Posterior vena cava (tissue), 2 donors: ENCODE measurements at places on chromosomes 2 and 18.

DNA sequence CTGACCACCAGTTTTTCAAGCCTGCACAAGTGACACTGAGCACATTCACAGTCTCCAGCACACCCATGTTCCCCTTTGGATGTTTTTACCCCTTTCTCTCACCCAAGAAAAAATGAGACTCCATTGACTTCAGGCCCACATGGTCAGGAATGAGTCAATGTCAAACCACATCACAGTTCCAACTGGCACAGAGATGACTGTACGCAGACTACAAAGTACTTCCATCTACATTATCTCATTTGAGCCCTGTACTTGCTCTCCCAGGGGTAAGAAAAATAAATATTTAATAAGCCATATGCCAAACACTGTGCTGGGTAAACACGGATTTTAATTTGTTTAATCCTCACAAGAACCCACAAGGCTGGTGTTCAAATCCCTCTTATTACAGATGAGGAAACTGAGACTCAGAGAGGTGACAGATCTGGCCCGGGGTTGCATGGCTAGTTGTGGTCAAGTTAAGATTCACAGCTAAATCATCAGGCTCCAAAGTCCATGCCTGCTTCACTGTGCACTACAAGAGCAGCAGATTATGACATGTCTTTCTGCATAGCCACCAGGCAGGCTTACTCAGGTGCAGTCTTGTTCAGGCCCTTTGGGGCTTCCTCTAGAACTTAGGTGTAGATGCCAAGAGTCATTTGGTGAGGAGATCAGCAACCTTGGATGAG is 106.1 kb downstream of the TXNL1 start:
- DNase-seq: no peak

- peak; percentile 70 for DNase-seq
These were observed 178.1 kb downstream of the FAM210A start for GRCh38 chr18:13548106-13548819.

DNA sequence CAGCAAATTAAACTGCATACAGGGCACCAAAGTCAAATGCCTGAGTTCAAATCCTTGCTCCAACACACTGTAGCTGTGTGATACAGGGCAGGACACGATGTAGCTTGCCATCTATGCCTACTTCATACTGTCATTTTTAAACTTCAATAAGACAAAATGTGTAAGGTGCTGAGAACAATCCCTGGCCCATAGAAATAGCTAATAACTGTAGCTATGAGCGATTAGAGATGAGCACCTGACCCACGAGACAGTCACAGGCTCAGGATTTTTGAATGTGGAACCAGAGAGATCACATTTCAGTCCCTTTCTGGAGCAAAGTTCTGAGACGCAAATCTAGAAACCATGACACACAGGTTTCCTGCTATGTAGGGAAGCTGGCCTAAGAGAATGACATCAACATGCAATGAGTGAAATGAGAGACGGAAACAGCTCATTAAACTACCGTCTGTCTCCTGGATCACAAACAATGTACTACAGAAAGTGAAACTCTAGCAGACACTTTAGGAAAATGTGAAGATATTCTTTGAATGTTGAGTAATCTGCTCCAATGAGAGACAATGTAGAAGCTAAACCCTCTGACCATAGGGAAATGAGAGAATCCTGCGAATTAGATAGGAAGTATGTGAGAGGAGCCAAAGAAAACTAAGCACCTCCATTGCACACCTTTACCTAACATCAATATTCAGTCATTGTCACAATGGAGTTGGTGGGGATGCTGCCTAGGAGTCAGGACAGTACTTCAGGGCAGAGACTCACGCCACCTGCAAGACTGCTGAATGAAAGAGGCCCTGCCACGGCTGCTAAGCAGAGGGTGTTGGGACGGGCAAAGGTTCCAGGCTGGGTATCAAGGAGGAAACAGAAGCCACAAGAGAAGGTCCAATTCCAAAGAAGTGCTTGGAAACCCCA is 25.5 kb downstream of the B4GALT6 start:
- DNase-seq: no peak

GRCh38 chr2:16079637-16080036 is 139.3 kb downstream of the MYCN start:
- no peak for DNase-seq

GRCh38 chr18:70377317-70377799 is 88.5 kb downstream of the SOCS6 start:
- no peak for DNase-seq

DNA sequence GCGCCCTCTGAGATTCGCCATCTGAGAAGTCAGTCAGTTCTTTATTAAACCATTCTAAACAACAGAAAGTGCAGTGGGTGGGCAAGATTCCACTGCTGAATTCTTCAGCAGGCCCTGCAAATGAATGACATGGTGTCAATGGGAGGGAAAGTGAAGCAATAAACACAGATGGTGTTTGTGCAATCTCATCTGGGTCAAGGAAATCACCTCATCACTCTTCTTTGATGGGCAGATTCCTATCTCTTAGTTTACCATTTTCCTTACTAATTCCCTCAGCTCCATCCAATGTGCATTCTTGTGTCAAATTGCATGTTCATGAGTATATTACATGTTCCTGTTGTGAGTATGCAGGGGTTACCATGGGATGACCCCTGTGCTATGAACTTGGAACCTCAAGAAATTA is 100.7 kb upstream of the CYP1B1 start:
- DNase-seq: no peak

GRCh38 chr18:56804395-56804794 is 153.2 kb downstream of the WDR7 start:
- DNase-seq: no peak

DNA sequence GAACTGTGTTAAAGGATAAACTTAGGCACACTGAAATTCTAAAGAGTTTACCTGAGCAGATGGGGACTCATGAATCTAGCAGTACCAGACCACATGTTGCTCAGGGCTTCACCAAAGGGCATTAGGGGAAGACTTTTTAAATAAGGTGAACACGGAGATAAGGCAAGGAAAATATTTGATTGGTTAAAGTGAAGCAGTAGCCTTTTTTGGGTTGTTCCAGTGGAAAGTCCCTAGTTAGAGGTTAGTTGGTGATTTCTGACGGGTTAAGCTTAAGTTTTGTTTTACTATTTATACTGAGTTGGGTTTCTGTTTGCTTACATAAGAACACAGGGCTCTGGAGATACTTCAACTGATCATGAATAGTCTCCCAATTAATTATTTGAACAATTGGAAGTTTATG is 722.5 kb downstream of the SOCS6 start:
- DNase-seq: no peak

DNA sequence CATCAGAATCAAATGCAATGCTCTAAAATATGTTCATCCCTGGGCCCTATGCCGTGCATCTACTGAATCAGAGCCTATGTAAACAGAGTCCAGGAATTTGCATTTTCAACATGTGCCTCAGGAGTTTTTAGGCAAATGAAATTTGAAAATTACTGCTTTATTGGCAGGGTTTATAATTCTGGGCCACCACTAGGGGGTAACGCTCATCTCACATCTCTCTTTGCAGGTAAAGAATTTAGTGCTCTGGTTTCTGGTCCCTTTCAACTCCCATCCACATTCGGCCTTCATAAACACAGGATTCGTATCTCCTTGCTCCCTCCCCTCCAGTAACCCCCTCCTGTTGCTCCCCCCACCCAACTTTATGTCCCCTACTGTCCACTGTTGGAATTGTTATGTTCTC is 49.3 kb downstream of the LYPD6B start:
- DNase-seq: no peak
